Mucosa of gallbladder (tissue), 1 donor: ENCODE measurements at places on chromosomes 1 and 21.

DNA sequence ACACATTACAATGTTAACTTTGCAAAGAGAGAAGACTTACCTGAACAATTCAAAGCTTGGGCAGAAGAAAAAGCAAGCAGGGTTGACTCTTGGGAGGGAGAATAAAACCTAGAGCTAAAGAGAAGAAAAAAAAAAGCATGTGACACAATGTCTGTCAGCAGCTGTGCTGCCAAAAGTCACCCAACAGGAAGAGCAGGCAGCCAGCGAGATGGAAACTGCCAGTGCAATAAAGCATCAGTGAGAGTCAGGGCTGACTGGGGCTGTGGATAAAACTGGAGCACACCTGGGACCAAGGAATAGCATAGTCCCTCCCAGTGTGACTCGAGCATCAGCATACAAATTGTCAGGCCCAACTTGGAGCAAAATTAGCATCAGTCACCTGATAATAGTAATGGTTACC lies 65.0 kb upstream of the SLC22A15 start:
- DNase-seq: peak; percentile 12

DNA sequence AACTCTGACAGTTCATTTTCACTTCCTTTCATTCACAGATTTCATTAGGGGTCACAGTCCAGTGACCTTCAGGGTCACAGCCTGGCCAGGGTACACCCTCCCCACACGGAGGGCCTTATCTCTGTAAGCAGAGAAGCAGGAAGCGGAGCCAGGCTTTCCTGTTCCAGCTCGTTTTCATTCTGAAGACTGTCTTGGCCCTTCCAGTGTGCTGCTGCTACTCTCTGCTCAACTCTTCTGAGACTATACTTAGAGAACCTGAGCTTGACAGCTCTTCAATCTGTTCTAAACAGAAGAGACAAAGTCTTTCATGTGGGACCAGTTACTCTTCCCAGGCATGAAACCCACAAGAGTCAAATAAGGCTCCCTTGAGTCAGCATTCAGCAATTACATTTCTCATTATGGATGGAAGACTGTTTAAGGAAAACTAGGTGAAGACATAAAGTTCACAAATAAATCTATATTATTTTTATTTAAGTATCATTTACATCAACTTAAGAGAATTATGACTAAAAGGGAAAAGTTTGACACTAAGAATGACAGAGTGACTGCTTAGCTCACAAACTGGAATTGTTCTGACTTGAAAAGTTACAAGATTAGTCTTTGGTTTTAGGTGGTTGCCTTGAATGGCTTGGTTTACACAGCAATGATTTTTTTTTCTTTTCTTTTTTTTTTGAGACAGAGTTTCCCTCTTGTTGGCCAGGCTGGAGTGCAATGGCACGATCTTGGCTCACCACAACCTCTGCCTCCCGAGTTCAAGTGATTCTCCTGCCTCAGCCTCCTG lies 4.8 kb upstream of the TDRD10 start:
- DNase-seq: peak; percentile 20

GRCh38 chr21:40043423-40043822 lies 176.2 kb downstream of the PCP4 start:
- no peak for DNase-seq

GRCh38 chr1:166088572-166088955 lies 78.2 kb downstream of the FAM78B start:
- no peak for DNase-seq

- DNase-seq: peak; percentile 73
Observed at GRCh38 chr1:114979278-114979891, 50.2 kb upstream of the TSHB start.

GRCh38 chr21:15273244-15273643 lies 208.4 kb upstream of the NRIP1 start:
- no peak for DNase-seq

DNA sequence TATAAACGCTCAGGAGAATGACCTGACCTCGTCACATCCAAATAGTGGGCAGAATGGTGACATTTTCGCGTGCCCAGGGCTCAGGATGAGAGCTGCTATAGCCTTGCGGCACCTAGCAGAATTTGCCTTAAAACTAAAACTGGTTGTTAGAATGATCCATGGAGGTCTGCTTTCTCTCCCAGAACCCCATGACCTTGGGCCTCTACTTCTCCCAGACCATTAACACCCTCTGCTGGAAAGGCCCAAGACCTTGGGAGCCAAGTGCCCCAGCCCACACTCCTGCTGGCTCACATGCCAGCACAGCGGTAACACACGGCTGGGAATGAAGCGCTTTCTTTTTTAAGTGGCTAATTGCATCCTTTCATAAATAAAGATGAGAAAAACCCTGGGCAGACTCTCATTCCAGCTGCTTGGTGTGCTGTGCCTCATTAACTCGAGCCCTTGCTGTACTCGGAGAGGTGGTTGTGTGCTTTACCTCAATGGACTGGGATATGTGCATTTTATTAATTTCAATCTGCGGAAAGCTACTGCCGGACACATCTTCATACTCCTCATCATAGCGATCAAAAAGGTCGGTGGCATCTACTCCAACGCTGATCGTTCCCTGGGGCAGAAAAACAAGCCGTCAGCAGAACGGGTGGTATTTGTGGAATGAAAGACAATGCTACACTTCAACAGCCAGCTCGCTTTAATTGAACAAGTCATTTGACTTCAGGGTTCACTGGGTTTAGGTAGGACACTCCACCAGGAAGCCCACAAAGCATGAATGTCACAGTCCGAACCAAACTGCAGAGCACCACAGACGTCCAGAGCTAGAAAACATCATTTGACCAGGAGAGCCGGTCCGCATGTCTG lies 29.0 kb downstream of the THAP3 start:
- DNase-seq: no peak

DNA sequence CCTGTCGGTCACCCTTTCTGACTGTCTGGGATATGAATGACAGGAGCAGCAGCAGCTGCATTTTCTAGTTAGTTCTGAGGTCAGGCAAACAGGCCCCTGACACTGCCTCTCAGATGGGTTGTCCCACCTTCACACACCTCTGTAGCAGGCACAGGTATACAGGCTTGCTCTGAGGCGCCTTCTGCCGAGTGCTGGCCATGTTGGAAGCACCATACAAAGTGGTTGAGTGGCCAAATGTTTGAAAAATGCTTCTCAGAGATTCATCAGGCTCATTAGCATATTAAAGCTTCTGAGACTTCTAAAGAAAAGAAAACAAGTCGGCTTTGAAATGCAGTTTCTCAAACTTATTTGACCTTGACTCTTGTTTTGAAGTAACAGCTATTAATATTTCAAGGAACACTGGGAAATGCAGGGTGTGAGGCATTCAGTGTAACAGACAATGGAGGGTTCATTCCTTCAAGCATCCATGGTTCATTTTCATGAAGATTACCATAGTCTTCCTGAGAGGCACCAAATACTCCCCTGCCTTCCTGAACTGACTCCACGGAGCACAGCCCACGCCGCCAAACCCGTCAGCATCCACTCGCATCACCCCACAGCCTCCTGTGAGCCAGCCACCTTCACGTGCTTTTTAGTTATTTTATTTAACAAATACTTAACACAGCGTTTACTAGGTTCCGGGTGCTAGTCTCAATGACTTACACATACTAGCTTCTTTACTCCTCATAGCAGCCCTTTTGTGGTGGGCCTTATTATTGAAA lies 81.8 kb downstream of the KCNN3 start:
- no peak for DNase-seq

GRCh38 chr1:54698346-54698745 lies 17.3 kb upstream of the TTC4 start:
- DNase-seq: no peak

GRCh38 chr1:115647047-115647446 lies 5.3 kb downstream of the VANGL1 start:
- DNase-seq: no peak

GRCh38 chr1:13541435-13542215 lies 27.8 kb upstream of the LRRC38 start:
- DNase-seq: no peak

DNA sequence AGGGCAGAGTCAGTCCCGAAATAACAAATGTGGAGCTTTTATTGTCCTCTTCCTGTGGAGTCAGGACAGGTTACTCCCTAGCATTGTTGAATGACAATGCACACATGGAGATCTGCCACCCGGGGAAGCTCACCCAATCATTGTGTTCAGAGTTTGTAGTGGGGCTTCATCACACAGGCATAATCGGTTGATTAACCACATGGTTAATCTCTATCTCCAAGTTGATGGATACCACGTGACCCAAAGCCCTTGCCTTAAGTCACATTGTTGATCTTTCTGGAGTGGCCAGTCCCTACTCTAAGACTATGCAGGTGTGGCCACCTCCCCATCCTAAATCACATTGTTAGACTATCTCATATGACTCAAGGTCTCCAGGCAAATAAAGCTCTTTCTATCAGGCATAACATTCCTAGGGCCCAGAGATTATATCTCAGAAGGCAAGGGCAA lies 2.6 kb upstream of the C1orf141 start:
- no peak for DNase-seq

- no peak for DNase-seq
Observed at GRCh38 chr21:35035116-35035515, 14.0 kb downstream of the RUNX1 start.

DNA sequence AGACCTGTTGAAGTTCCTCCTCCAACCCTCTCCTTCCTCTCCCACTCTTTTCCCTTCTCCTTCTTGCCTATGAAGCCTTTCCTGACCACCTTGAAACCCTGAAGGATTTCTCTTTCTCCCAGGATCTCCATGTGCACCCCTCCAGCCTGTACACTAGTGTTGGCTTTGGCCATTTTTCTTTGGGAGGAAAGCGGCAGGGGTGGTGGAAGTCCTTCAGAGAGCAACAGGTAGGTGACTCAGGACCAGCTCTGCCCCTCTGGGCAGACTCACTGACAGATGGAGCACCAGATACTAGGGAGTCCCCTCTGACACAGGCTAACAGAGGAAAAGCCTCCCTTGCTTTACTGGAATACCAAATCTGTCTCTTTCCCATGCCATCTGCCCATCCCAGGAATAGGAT lies 4.6 kb downstream of the SLC26A9 start:
- no peak for DNase-seq

GRCh38 chr1:19208710-19209438 lies 1.2 kb downstream of the UBR4 start:
- DNase-seq: no peak

DNA sequence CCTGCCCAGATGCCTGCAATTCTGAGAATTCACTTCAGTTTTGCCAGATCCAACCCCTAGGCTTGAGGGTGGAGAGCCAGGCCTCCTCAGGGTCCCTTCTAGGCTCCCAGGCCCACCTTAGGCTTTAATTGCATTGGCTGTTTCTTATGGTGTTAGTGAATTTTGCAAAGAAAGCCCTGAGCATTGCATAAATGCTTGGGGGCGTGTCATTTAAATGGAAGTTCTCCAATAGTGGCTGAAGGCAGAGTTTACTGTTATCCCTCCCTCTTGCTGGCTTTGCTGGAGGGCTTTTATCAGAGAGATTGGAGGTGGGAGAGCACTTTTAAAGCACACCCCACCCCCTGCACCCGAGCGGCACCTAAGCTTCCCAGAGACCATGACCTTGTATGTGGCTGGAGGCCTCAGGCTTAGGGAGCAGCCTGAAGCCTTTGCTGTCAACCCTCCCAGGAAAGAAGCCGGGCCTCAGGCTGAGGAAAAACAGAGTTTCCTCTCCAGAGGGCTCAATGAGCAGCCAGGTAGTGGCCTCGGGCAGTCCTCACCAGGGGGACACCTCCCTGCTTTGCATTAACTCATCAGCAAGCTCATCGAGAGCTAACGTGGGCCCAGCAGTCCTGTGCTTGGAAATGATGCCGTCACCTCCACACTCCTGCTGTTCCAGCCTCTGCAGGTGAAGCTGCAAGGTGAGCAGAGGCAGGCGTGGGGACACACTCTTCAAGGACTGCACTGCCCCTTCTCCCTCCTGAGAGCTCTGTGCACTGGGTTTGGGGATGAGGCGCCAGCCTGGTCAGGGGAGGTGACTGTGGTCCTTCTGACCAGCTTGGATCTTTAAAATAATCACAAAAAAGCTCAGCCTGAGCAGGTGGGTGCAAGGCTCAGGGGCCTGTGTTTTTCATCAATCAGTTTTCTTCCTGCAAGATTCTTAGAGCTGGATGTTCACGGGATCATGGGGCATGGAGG lies 58.0 kb downstream of the STUM start:
- DNase-seq: no peak

DNA sequence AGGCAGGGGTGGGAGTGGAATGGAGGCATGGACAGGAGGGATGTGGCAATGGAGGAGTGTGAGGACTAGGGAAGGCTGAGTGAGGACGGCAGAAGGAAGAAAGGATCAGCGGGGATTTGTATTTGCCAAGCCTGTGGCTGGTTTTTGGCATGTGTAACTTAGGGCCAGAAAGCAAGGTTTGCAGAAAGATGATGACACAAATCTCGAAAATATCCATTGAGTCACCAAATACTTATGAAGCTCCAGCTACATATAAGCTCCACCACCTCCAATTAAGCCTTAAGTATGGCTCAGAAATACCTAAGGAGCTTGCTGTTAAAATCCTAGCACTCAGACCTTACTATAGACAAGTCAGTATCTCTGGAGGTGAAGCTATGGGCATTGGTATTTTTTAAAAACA lies 90.1 kb downstream of the OMA1 start:
- DNase-seq: no peak

DNA sequence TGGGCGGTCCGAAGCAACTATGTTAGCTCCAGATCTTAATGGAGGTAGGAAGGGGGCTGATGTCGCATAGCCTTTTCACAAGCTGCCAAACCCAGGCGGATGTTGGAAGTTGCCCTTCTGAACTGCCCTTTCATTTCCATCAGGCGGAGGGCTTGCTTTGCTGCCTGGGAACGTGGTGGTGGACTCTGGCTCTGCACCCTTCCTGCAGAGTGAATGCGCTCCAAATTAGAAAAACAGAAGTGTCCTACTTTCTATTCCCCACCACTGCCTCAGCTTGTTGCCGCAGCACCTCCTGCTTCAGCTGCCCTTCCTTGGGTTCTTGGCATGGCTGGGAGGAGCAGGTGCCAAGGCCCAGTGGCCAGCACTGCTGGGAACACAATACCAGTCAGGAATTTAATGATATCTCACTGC lies 60.6 kb downstream of the AK4 start:
- no peak for DNase-seq

DNA sequence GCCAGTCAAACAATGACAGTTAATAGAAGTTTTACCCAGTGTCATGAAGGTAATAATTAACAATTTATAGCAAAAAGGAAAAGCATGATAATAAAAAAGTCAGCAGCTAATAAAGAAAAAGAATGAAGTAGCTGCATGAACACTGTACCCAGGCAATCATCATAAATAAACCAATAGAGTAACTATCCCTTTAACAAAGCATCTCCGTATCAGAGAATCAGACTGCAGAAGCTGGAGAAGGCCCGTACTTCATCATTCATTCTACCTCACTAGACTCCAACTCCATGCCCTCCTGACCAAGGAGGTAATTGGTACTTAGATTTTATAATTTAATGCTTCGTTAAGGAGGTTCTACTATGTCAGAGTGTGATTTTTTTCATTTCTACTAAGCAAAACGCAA lies 140.5 kb downstream of the NEGR1 start:
- no peak for DNase-seq

GRCh38 chr21:20971296-20971921 lies 26.8 kb upstream of the NCAM2 start:
- peak; percentile 24 for DNase-seq

GRCh38 chr1:18951818-18952391 lies 4.6 kb downstream of the IFFO2 start:
- DNase-seq: no peak

- no peak for DNase-seq
Observed at GRCh38 chr1:191752342-191752741, 405.9 kb upstream of the RGS18 start.

GRCh38 chr1:39981945-39982344 lies 27.0 kb downstream of the MFSD2A start:
- no peak for DNase-seq

- peak; percentile 16 for DNase-seq
Observed at GRCh38 chr1:6998267-6998666, 213.0 kb downstream of the CAMTA1 start.

GRCh38 chr1:62870148-62870547 lies 86.2 kb downstream of the ATG4C start:
- DNase-seq: no peak

GRCh38 chr1:164712131-164713036 lies 153.4 kb downstream of the PBX1 start:
- peak; percentile 46 for DNase-seq
